ENCODE measurements at places on chromosomes 3 and 15.

DNA sequence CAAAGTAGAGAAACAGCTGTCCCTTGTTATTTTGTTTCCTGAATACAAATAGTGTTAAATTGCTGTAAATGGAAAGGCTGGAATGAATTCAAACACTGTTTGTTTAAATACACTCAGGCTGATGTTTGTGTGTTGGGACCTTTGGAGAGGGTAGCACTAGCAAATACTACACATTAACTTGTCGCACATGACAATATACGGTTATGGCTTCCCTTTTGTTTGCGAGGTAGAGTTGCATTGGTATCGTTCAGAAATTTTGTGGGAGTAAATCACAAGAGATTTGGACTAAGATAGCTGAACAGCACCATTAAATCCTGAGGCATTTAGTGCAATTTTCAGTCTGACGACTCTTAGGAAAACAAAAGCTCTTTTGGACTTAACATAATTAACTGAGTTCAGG lies 213.0 kb upstream of the ROBO2 start:
- no peak for DNase-seq

GRCh38 chr3:117434661-117435412 lies 725.3 kb downstream of the TUSC7 start:
- no peak for DNase-seq

- DNase-seq: no peak
Observed at GRCh38 chr3:114632757-114633424, 339.1 kb downstream of the TIGIT start.

DNA sequence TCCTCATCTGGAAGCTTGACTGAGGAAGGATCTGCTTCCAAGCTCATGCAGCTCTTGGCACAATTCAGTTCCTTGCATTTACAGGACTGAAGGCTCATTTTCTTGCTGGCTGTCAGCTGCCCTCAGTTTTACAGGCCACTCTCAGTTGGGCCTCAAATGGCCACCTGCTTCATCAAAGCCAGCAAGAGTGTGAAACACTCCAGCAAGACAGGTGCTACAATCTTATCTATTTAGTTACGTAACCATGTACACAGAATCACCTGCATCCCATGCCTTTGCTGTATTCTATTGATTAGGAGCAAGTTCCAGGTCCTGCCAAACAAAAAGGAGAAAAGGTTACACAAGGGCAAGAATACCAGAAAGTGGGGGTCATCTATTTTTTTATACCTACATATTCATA lies 40.8 kb downstream of the RHCG start:
- DNase-seq: no peak

DNA sequence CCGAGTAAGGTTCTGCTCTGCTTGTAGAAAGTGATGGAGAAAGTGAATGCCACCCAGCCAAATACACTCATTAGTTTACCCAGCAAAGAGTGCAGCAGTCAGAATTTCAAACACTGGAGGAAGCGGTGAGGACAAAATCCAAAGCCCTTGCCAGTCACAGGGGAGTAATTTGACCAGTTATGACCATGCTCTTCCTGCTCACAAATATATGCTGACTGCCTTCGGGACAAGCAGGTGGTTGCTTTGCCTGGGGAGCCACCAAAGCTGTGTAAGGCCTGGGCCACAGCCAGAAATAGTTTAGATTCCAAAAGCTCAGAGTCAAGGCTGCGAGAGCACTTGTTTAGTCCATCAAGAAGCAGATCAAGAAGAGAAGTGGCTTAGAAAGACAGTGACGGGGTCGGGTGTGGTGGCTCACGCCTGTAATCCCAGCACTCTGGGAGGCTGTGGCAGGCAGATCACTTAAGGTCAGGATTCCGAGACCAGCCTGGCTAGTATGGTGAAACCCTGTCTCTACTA lies 51.0 kb upstream of the ATP13A3 start:
- DNase-seq: peak; percentile 58

DNA sequence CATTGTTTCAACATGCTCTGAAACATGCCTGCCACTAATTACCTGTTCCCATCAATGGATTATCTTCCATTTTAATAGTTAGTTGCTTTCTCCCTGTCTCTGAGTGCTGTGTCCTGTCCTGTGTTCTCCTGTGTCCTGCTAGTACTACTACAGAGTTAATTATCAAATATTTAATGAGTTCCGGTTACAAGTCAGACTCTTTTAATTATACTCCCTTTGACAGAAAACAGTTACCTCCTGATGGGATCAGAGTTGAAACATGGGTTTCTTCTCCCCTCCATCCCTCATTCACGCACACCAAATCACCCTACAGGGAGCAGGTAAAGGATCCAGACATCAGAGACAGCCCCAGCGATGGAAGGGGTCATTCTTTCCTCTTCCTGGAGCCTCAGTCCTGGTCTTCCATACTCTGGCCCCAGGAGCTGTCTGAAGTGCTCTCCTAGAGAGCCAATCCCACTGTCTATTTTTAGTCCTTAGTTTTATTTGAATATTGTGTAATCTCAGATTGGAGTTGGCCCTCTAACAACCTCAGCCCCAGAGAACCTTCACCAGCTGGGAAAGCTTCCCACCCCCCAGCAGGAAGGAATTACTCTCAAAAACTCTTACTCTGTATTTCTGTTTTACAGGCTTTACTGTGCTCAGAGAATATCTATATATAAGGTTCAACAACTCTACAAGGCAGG lies 137.0 kb upstream of the C2CD4B start:
- no peak for DNase-seq

GRCh38 chr3:119195911-119196310 lies 22.5 kb downstream of the UPK1B start:
- DNase-seq: peak; percentile 47

GRCh38 chr15:52005748-52006701 lies 13.0 kb upstream of the MAPK6 start:
- DNase-seq: peak; percentile 93

DNA sequence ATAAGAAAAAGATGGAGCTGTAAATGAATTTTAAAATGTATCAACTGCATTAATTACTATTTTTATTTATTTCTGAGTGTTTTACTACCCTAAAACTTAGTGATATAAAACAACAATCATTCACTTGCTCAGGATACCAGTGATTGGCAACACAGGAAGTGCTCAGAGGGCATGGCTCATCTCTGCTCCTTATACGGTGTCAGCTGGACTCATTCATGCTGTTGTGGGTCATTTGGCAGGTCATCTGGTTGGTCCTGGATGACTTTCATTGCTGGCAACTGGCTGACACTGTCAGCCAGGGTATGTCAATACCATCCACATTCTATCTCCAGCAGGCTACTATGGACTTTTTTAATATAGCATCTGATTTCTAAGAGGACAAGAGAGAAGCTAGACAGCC lies 689.6 kb upstream of the NECTIN3 start:
- no peak for DNase-seq

GRCh38 chr3:150603980-150604319 lies 829 bp downstream of the SELENOT start:
- no peak for DNase-seq
